ENCODE measurements at places on chromosomes 3 and 15.

DNA sequence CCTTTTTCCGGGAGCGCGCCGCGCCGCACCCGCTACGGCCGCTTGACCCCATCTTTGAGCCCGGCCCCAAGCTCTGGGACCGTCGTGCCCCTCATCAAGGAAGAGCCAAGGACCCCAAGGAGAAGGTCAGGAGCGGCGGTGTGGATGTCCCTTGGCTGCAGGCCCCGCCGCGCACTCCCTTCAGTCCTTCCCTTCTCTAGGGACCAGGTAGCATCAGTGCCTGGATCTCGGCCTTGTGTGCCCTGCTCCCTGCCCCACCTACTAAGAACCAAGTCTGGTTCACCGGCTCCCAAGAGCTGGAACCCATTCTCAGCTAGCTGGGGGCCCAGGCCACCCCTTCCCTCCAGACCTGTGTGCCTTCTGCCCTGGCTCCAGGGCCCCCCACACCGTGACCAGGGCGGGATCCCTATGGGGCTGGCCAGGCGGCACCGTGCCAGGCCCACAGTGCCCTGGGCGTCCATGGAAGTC is 69.3 kb upstream of the CGNL1 start:
- DNase-seq: no peak

DNA sequence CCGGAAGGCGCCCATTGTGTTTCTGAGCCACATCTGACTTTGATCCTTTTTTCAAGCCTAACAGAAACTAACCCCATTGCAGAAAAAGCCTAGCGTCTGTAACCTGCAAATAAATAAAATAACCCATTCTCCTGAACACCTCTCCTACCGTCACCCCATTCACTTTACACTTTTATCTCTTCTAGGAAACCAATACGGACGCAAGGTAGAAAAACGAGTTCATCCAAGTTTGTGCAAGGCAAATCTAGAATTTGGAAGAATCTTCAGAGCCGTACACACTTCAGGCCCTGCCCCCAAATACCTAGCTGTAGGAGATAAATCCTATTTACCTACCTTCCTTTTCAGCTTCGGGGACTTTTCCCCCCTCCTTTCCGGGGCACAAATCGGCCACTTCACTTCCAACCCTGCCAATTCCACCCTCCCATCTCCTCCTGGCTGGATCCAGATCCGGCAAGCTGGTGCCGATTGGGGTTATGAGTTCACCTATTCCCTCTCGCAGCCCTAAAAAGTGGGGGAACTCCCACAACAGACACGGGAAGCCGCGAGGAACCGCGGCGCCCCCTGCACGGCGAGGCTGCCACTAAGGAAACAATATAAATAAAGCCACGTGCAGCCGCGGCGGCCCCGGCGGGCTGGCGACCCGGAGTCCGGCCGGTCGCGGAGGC is 987 bp downstream of the PRTG start:
- no peak for DNase-seq

- no peak for DNase-seq
Measured at GRCh38 chr3:133699467-133699866, 37.7 kb upstream of the TOPBP1 start.

DNA sequence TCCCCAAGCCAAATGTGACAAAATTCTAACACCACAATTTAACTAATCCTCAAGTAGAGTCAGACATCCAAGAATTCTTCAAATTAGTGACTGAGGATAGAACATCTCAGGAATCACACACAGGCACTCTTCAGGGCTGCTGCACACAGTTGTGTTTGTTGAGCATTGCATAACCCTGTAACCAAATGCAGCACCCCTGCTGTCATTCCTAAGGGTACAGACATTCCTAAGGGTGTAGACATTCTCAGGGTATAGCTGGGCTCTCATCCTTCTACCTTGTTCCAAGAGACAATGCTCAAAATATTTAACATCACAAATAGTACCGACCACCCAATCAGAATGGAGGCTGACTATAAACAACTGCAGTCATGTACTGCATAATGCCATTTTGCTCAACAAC is 107.1 kb upstream of the UBE2E2 start:
- DNase-seq: no peak

GRCh38 chr3:61565569-61565968 is 4.2 kb downstream of the PTPRG start:
- DNase-seq: no peak

- peak; percentile 13 for DNase-seq
Measured at GRCh38 chr15:63274427-63274826, 3.0 kb upstream of the APH1B start.

GRCh38 chr3:43212914-43213611 is 73.3 kb upstream of the SNRK start:
- no peak for DNase-seq

GRCh38 chr3:97691354-97691753 is 73.2 kb upstream of the ARL6 start:
- no peak for DNase-seq

DNA sequence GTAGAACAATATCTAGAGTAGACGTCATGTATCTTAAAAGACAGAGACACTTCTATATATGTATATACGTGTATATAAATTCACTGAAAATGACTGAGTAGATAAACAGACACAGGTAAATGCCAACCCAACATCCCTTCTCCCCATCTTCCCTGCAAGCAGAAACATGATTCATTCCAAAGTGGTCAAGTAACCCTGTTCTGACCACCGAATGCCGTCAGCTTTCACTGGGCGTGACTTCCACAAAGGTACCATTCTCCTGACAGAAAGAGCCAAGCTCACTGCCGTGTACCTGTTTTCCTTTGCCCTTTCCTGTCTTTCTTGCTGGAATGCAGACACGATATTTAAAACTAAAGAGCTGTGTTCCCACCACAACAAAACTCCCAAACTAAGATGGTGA is 76.7 kb downstream of the TAFA4 start:
- no peak for DNase-seq

DNA sequence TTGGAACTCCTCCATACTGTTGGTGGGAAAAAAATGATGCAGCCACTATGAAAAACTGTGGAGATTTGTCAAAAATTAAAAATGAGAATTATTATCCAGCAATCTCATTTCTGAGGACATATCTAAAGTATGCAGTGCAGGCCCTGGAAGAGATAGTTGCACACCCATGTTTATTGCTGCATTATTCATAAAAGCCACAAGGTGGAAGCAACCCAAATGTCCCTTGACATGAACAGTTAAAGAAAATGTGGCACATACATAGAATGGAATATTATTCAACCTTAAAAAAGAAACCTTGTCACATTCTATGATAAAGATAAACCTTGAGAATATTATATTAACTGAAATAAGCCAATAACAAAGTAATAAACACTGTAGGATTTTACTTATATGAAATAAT is 80.9 kb upstream of the ARHGEF26 start:
- DNase-seq: no peak

- DNase-seq: no peak
Measured at GRCh38 chr3:100416863-100417262, 15.5 kb downstream of the LNP1 start.

DNA sequence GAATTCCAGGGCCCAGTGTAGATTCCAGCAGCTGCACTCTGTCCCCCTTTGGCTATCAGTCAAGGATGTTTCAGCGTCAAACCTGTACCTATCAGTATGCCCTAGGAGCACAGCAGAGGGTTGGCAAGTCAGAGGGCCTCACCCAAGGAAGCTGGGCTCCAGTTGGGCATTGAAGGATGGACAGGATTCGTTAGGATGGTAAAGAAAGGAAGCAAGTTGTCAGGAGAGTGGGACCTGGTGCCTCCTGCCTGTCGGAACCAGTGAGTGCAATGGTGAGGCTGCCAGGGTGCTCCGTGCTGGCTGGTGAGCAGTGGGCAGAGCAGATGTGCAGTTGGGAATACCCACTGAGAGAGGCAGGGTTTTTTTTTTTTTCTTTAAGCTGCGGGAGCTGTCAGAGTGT is 157.2 kb downstream of the CHDH start:
- DNase-seq: no peak

DNA sequence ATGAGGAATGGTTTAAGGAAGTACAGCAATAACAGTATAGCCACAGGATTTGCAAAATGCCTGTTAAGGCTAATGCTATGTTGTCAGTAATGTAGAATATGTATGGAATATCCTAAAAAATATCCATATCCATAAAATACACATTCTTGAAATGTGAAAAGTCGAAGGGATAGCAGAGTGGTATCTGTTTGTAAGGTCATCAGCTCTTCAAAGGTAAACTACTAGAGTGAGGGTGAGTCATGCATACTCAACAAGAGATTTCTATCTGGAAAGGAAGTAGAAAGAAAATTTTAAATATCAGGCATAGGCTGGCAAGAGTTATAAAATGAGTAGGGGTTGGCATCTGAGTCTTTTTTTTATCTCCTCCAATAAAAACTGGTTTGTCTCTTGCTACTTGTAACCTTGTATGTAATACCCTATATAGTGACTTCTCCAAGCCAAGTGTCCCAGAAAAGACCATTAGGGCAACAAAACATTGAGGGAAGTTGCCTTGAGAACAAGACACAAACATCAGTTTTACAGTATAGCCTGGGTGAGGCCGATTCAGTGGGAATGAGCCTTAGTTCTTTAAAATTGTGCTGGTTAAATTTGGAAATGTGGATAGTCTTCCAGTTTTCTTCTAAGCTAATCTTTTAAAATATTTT is 103.1 kb downstream of the SPATA16 start:
- no peak for DNase-seq

DNA sequence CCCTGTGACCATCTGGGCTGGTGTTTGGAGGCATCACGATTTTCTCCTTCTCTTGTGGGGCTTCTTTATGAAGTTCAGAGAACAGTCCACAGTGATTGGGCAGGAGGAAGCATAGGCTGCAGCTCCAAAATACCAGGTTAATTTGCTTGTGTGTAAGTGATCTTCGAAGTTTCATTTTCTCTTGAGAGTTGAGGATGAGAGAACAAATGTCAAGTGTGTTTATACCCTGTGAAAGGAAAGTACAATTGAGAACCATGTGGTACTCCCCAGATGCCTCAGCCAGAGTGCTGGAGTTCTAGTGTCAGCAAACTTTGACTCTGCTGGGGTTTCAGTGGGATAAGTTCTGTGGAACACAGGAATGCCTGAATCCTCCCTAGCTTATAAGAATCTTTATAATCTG is 357.1 kb upstream of the CFAP20DC start:
- DNase-seq: no peak

DNA sequence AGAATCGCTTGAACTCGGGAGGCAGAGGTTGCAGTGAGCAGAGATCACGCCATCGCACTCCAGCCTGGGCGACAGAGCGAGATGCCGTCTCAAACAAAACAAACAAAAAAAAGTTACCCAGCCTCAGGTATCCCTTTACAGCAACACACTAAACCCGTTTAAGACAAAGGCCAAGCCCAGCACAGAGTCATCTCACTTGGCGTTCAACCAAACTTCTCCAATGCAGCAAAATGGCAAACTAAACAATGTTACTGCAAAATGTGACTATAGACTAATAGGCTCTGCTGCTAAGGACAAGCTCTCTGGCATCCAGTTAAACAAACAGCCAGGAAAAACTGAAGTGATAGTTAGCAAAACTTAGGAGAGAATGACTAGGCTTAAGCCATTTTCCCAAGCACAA is 6.4 kb upstream of the FAM219B start:
- DNase-seq: no peak

DNA sequence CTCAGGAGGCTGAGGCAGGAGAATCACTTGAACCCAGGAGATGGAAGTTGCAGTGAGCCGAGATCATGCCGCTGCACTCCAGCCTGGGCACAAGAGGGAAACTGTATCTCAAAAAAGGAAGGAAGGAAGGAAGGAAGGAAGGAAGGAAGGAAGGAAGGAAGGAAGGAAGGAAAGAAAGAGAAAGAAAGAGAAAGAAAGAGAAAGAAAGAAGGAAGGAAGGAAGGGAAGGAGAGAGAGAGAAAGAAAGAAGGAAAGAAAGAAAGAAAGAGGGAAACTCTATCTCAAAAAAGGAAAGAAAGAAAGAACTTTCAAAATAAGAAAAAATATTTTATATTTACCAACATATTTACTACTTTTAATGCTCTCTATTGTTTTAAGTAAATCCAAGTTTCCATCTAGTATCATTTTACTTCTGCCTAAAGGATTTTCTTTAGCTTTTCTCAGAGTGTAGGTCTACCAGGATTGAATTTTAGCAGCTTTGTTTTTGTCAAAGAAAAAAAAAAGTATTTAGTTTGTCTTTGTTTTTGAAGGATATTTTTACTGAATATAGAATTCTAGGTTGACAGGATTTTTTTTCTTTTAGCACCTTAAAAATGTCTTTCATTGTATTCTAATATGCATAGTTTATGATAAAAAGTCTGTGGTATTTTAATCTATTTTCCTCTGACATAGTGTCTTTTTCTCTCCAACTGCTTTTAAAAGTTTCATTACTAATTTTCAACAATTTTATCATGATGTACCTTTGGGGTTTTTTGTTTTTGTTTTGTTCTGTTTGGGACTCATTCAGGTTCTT is 47.2 kb upstream of the CORO2B start:
- no peak for DNase-seq

DNA sequence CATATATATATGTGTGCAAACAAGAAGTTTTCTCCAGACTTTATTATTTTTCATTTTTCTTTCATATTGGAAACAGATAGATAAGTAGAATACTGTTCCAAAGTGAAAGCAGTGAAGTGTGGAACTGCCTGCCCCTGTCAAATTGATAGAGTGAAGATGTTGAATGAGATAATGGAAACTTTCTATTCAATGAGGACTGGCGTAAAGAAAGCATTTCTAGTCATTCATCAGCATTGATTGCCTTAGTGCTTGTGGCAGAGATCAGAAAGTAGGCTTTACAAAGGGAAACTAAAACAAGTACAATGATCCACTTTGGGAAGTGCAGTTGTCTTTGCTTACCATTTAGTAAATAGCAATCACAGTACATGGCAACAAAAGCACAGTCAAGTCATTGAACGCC is 300.0 kb downstream of the CADM2 start:
- no peak for DNase-seq

DNA sequence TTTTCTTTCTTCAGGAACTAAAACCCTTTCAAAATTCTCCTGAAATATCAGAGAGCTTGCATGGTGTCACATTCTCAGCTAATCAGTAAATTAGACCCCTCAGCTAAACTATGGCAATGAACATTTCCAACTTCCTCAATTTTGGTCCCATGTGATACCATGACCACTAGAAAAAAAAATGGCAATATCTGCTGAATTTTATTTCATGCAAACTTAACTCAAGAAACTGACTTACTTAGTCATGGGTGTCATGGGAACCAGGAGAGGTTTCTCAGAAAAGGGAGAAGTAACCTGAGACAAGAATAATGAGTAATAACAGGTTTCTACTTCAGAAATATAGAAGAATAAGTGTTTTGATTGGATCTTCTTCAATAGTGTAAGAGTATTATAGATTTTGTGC is 784.6 kb upstream of the ALCAM start:
- DNase-seq: no peak

GRCh38 chr3:18424729-18425640 is at the start of gene SATB1:
Gene SATB1 (minus strand): TSS chr3:18425339. CDS start chr3:18420967, 4,372 bp downstream.
- peak; percentile 74 for DNase-seq

GRCh38 chr3:156598413-156598812 is 43.5 kb upstream of the SSR3 start:
- no peak for DNase-seq

Measured in CD4-positive, alpha-beta T cell treated with Interleukin-21 for 1 hour (primary cell).